Spleen (tissue), 13 donors: ENCODE measurements at places on chromosomes 1 and 21.

GRCh38 chr1:202974856-202975255, 7.8 kb upstream of the CYB5R1 start:
- no peak for DNase-seq

DNA sequence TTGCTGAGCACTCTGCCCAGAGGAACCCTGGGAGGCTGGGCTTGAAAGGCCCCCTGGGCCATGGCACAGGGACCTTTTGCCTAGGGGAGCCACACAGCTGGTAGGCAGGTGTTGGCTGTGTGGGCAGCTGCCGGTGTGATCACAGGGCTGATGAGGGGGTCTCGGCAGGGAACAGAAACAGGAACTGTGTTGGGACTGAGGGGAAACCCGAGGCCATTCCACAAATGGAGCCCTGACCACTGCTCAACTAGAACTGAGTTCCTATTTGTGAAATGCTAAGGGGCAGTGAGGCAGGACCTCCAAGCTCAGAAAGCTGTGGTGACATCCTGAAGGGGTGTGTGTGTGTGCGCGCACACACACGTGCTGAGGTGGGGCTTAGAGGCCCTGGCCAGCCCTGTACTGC, 6.4 kb upstream of the THEM5 start:
- DNase-seq, result no peak

- no peak for DNase-seq
Measured at GRCh38 chr1:88982055-88982454, 10.4 kb downstream of the KYAT3 start.

- no peak for DNase-seq
Measured at GRCh38 chr1:154000420-154000819, 9.9 kb downstream of the RPS27 start.

DNA sequence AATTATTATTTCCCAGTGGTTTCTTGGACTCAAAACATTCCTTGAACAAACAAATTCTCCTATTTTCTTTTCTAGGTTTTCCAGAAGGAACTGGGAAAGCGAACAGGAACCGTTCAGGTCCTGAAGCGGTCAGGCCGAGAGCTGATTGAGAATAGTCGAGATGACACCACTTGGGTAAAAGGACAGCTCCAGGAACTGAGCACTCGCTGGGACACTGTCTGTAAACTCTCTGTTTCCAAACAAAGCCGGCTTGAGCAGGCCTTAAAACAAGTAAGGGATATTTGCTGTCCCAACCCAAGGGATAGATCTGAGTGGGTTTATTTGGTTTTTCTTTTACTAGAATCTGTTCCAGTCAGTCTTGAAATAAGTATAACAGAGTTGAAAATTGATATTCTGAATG, 39.4 kb upstream of the BMP8A start:
- DNase-seq, result no peak

DNA sequence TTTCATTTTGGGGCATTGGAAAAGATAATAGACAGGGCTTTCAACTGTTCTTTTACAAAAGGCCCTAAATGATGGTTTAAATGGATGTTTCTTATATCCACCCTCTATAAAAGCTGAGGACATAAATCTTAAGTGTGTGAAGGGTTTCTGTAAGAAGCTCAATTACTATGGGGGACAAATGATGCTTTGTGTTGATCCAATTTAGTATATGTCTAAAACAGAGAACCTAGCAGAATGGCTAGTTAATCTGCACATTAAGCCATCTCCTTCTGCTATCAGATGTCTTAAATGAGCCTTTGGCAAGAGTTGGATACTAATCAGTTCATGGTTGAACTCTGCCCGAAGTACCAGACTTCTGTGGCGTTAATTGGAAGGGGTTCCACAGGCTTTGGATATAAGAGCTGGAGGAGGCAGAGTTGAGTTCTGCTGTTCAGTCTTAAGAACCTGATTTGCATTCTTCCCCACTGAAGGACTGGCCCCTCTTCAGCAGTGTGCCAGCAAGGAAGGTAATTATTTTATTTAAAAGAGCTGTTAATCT, 43.1 kb downstream of the PTGFRN start:
- no peak for DNase-seq

DNA sequence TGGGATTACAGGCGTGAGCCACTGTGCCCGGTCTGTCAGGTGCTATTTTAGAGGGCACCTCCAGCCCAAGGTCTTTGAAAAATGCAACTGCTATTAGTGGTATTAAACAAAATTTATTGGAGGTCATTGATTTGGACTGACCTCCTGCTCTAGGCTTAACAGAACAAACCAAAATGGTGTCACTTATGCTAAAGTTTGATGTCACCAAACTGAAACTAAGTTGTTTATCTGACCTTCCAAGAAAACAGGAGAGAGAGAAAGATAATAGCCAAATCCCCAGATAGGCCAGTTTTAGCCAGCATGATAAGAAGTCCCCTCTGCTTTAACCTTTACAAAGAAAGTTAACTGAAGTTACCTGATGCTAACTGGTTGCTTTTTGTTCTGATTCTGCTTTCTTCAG, 8.1 kb upstream of the INAVA start:
- DNase-seq, result no peak

DNA sequence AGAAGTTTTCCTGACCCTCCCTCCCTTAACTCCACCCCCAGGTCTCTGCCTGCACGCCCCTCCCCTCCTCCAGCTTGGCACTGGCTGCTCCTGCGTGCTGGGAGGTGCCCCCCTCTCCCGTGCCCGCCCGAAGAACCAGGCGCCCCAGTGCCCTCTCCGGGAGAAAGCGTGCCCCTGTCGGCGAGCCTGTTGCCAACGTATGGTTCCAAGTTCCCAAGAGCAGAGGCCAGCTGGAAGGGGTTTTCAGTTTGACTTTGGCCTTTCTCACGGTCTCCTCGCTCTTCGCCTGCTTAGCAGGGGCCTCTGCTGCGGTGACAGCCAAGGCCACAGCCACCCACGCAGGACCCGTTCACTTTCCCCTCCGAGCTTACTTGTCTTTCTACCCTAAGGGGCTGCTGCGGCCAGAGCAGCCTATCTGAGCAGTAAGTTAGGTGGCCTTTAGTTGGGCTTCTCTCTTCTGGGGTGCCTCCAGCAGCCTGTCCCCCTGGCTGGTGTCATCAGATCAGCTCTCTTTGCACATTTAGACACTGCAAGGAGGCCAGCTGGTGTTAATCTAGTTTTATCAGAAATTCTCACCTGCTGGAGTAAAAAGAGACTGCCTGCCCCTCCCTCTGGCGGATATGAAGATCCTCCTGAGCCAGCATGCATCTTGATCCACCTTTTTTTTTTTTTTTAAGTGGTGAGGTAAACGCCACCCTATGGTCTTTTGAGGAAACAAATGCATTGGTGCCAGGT, 1.5 kb downstream of the STUM start:
- DNase-seq, result no peak

DNA sequence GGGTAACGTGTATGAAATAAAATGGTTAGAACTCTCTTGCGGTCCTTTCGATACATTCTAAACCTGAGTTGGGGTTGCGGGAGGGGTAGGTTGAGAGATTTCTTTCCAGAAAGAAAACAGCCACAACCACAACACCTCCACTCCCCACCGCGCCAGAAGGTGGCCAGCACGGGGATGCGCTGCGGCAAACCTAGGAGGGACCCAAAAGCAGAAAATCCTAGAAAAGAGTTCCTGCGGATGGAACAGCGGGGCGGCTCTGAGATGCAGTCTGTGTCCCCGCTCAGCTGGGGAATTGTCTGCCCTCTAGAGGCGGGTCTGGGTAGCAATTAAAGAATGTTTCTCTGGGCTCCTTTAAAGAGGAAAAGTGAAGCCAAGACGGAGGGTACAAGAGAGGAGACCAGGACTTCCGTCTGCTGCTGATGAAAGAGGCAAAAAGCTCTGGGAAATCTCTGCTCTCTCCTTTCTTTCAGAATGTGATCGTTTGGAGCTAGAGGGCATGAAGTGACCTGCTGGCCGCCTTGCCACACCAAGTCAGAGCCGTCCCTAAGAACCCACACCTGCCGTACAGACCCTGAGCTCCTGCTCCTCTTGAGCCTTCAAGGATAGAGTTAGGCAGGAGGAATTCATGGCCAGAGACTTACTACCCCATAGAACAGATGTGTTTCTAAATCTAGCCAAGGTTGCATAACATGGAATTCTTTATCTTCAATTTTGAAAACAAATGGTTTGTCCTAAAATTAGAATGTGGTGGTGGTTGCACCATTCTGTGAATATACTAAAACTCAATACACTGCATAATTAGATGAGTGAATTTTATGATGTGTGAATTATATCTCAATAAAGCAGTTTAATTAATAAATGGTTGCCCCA, 46.5 kb upstream of the COA6 start:
- no peak for DNase-seq
